ENCODE measurements at places on chromosomes 2 and 18.
A peak's percentile ranks its signal among the peaks of the same experiment; 100 is the strongest.

DNA sequence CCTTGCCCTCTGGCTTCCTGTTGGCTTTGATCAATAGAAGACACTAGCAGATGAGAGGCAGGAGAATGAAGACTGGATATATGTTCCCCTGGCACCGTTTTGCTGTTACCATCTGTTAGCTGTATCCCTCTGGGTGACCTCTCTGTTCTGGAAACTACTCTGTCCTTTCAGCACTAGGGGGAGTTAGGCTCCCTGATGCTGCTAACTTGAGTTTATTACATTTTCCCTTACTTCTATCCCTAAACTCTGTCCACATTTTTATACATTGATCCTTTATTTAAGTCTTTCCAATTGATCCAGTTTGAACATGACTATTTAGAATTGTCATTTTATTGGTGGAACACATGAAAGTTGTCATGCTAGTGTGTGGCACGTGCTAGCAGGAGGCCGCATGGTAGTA lies 1014.3 kb upstream of the CDH2 start:
- no peak for DNase-seq

- DNase-seq: no peak
Measured at GRCh38 chr2:157684940-157685466, 56.3 kb upstream of the ACVR1C start.

GRCh38 chr2:39718483-39718882 lies 52.8 kb downstream of the TMEM178A start:
- DNase-seq: no peak

DNA sequence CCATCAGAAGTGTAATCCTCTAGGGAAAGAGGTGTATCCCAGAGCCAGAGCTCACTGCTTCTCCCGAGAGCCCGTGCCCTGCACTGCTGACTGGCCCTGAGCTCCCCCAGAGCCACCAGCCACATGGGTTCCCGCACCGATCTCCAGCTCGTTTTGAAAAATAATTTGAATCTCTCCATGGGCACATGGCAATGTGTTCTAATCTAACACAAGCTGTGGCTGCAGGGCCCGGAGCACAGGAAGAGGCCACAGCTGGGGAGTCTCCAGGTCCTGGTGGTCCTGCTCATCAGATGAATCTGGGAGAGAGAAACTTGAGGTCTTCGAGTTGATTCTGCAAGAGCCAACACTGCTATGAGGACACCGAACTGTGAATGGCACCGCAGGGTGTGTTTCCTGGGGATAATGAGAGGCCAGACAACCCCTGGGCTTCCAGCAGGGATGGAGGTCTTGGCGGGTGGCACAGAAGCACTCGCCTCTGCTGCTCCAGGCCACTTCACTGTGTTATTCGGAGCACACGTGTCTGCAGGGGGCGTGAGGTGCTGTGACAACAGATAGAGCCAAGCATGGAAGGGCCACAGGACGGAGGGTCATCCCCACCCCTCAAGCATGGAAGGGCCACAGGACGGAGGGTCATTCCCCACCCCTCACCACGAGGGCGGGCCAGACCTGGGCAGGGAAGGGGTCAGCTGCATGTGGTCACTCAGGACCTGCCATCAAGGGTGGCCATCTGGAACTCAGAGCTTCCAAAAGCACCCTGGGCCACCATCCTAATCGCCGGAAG lies 196.8 kb downstream of the NDUFA10 start:
- peak; percentile 48 for DNase-seq

GRCh38 chr18:10953672-10954071 lies 195.7 kb downstream of the PIEZO2 start:
- no peak for DNase-seq

DNA sequence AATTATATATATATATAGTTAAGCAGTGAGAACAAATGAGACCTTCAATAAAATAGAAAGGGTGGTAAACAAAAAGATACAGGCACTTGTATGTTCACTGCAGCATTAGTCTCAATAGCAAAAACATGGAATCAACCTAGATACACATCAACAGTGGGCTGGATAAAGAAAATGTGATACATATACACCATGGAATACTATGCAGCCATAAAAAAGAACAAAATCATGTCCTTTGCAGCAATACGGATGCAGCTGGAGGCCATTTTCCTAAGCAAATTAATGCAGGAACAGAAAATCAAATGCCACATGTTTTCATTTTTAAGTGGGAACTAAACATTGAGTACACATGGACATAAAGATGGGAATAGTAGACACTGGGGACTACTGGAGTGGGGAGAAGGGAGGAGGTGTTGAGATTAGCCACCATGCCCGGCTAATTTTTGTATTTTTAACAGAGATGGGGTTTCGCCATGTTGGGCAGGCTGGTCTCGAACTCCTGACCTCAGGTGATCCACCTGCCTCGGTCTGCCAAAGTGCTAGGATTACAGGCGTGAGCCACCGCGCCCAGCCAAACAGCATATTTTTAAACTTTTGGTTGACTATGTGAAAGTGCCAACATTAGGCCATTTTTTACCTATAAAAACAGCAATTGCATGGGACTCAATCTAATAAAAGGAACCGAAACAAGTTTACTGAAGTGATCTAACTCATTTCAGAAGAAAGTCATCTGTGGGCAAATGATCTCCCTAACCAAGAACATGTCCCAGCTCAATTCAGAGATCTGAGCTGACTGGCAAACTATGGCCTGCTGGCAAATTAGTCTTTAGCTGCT lies 23.7 kb downstream of the ICA1L start:
- no peak for DNase-seq

GRCh38 chr2:63679252-63679855 lies 90.6 kb downstream of the MDH1 start:
- DNase-seq: no peak

- no peak for DNase-seq
Measured at GRCh38 chr2:3526871-3527270, 7.5 kb upstream of the ADI1 start.

- no peak for DNase-seq
Measured at GRCh38 chr18:8695932-8696517, 9.3 kb upstream of the MTCL1 start.

DNA sequence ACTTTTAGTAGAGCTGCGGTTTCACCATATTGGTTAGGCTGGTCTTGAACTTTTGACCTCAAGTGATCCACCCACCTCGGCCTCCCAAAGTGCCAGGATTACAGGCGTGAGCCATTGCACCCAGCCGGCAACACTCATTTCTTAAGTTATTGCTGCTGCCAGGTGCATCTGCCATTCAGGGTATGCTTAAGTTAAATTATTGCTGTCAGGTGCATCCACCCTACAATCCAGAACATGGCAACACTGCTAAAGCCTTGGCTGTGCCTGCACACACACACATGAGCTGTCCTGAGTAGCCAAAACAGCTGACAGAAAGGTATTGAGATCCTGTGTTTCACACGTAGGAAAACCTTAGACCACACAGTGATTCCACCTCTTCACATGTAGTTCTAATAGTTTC lies 148.2 kb downstream of the FAM161A start:
- no peak for DNase-seq

DNA sequence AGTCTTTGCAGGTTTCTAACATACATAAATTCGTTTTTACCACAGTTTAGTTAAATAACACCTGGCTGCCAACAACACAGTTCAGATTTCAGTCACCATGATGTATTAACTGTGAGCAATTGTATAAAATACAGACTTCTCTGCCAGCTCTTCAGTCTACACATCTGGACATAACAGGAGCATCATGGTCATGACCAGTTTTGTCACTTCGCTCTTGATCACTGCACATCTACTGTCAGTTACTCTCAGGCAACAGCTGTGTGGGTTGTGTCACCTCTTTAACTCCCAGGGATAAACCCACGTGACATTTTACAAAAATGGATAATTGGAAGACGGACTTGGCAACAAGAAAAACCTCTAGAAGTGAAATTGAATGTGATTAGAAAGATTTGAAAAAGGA lies 30.3 kb downstream of the CD8A start:
- no peak for DNase-seq

- peak; percentile 68 for DNase-seq
Measured at GRCh38 chr2:68365087-68365486, at the start of gene PLEK. Gene PLEK, plus strand, starts transcription at chr2:68365282. Its CDS starts 70 bp downstream, at chr2:68365352.

GRCh38 chr2:232838406-232838874 lies 31.6 kb upstream of the SNORC start:
- no peak for DNase-seq

- DNase-seq: no peak
Measured at GRCh38 chr2:235472443-235472842, 21.4 kb upstream of the AGAP1 start.

- no peak for DNase-seq
Measured at GRCh38 chr2:54589340-54590215, 133.5 kb downstream of the SPTBN1 start.

GRCh38 chr18:31596081-31596872 lies 4.6 kb downstream of the TTR start:
- DNase-seq: no peak

- no peak for DNase-seq
Measured at GRCh38 chr18:2466978-2467377, 104.3 kb downstream of the METTL4 start.

GRCh38 chr2:173079973-173080860 lies 4.6 kb downstream of the MAP3K20 start:
- no peak for DNase-seq

GRCh38 chr2:32067549-32067948 lies 4.2 kb downstream of the SPAST start:
- DNase-seq: no peak

DNA sequence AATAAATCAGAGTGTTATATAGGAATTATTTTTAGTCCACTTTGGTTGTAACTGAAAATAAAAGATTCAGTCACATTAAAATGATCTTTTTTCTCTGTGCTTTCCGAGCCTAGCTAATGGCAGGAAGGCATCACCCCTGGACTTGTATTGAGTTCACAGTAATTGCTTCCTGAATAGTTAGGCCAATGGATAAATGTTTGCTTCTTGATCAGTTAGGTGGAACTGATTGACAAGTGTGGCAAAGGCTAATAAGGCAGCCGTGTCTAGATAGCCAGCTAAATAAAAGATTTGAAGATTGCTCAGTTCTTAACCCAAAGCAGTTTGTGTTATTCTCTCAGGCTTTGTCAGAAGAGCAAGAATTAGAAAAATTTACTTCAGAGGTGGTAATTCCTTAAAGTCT lies 20.8 kb downstream of the FAM171B start:
- DNase-seq: no peak

DNA sequence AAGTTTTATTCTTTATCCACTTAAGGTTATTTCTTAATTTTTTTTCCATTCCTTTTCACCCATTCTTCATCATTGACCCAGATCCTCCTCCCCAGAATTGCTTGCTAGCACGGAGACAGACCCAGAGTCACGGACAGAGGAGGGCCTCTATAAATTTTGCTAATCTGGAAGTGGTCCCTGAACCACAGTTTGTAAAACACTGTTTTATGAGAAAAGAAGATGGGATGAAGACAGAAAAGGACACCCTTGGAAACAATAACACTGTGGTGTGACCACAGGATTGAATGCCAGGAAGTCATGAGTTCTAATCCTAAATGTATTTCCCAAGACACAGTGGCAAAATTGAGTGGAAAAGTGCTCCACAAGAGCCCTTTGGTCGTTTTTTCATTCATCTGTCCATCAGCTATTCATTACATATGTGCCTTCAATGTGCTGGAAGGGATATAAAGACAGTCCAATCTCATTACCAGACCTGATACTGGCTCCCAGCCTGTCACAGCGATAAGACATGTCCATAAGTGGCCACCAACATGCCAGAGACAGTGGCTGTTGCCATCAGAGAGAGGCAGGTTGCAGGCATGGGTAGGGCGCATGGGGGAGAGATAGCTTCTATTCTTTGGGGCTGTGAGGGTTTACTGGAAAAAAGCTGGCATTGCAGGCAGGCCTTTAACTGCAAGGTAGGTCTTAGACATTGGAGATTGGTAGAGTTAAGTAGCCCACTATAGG lies 175.2 kb upstream of the ALPP start:
- no peak for DNase-seq

GRCh38 chr2:201150454-201151020 lies 32.4 kb upstream of the CASP10 start:
- no peak for DNase-seq

GRCh38 chr2:106546391-106546990 lies 59.3 kb downstream of the CD8B2 start:
- DNase-seq: no peak

- no peak for DNase-seq
Measured at GRCh38 chr2:85503168-85503850, 35.7 kb upstream of the MAT2A start.

DNA sequence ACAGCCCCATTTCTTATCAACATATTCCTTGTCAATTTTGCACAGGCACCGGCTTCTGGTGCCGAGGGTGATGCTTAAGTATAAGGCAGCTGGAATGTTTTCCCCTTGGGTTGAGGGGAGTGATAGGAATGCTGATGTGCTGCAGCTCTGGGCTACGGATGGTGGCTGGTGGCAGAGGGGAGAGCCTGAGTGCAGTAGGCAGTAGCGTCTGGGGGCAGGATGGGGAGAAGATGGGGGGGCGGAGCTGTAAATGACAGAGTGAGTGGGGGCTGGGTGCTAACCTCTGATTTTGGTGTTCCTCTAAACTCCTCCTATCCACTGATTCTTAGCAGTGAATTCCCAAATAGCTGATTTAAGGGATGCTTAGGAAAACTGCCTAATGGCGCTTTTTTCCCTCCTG lies 20.7 kb downstream of the TMEM178A start:
- DNase-seq: no peak

- no peak for DNase-seq
Measured at GRCh38 chr2:122206101-122206500, 450.6 kb downstream of the TSN start.

- no peak for DNase-seq
Measured at GRCh38 chr2:241288324-241288888, 27.1 kb downstream of the HDLBP start.

DNA sequence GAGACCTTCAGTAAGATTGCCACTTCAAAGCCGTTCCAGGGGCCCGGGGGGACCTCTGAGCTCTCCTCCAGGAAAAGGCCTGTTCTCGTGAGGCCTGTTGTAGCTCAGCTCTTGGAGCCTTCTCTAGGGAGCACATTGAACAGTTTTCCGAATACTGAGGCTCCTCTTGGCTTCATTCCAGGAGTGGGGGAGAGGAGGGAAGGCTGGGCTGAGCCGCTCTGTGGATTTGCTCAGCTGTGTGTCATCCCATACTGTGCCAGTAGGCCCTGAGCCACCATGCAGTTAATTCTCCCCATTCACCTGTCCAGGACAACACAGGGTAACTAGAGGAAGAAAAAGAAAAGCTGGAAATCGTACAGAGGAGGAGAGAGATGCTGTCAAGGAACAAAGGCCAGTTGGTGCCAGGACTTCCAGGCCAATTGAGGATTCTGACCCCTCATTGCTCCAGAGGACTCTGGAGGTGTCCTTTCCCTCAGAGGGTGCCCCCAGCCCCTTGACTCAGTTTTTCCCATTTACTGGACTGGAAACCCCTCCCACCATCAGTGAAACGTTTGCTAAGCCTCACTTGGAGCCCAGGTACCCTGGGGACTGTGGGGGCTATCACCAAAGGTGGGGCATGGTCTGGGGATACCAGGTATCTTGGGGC lies 41.4 kb downstream of the HS1BP3 start:
- DNase-seq: peak; percentile 59

DNA sequence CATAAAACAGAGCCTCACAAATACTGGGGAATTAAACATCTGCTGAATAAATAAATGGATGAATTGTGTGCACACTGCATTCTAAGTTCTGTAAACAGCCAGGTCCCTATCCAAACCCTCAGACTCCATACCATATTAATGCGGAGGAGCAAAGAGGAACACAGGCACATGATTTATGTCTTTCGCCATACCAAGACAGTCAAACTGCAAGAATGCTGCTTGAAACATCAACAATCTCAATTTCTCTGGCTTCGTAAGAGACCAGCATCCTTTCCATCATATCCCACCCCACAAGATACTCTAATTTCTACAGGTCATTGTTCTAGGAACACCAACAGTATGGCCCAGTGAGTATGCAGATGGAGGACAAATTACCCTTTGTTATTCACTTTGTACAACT lies 15.0 kb downstream of the KANSL3 start:
- DNase-seq: no peak
